Stimulated activated CD4-positive, alpha-beta T cell treated with anti-CD3 and anti-CD28 coated beads, Interleukin-4, amount 100 ng/mL, for 4 hours (primary cell): ENCODE measurements at places on chromosomes 12 and 14.

DNA sequence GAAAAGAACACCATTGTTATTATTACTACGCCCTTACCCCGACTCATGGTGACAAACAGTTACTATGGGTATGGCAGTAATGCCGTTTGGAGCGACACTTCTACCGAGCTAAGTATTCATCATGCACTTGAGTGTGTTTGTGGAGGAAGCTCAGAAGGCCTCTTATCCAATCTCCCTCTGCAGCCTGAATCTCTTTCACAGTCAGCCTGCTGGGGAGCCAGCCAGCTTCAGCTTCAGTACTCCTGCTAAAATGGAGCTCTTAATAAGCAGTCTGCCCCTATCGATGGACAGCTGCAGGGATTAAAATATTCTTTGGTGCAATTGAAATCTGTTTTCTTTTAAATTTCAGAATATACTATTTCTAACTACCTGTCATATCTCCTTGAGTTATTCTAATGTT is 24.7 kb upstream of the ATP5MC2 start:
- no peak for DNase-seq

DNA sequence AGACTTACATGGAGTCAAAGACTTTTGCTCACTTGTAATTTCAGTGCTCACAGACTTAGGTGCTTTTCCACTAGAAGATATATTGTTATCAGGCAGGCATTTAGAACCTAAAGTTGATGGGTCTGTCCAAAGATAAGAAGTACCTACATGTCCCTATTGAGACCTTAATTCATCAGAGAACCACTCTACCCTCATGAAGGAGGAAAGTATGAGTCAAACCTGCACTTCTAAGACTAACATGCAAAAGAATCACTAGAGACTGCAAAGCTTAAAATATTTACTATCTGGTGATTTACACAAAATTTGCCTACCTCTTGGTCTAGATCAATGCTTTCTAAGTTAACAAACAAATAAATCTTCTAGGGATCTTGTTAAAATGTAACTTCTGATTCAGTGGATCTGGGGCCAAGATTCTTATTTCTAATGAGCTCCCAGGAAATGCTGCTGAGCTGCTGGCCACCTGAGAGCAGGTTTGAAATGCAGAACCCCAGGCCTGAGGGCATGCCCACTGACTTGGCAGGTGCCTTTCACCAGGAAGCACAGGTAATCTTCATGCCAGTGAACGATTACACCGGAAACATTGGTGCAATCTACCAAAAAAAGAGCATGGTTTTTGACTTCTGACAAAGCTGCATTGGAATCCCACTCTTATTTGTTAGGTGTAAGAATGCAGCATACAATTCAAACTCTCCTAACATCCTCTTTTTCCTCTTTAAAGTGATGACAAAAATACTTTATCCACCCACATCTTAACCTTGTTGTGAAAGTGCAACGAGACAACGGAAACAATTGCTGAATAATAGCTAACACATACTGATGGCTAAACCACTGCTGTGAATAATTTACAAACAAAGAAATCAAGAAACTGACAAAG is 214.2 kb downstream of the ADAMTS20 start:
- no peak for DNase-seq

- no peak for DNase-seq
Observed at GRCh38 chr14:69281450-69282169, 21.7 kb downstream of the GALNT16 start.

DNA sequence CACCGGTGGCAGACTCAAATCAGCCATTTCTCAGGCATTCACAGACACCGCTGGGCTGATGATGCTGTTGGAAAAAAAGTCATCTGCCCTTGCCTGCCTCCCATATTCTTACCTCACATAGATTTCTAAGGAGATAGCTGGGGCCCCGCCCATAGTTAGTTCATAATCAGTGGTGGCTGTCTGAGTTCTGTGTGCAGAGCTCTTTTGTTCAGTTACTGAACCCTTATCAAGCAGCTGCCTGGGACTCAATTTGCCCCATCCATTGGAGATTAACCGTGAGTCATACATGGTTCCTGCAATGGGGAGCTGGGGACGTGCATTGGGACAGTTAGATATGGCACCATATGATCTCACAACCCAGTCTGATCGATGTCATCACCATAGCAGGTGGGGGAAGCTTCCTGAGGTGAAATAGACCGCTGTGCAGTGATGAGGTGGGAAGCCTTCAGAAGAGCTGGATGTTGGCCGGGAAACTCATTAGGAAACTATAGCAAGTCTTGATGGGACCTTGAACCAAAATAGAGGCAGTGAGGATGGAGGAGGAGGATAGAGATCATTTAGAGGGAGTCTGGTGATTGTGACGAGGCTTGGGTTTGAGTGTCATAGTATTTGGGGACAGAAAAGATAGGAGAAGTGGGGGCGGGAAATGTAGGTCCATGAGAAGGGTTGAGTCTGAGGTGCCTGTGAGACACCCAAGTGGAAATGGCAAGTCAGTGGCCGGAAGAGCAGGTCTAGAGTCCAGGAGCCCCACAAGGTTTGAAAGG is 147.8 kb downstream of the GCH1 start:
- no peak for DNase-seq

GRCh38 chr14:104118006-104118844 is 20.2 kb upstream of the KIF26A start:
- DNase-seq, result no peak

- DNase-seq, result no peak
Observed at GRCh38 chr12:116259800-116260577, 17.5 kb downstream of the MED13L start.
